ENCODE measurements at places on chromosomes 16 and 17.

DNA sequence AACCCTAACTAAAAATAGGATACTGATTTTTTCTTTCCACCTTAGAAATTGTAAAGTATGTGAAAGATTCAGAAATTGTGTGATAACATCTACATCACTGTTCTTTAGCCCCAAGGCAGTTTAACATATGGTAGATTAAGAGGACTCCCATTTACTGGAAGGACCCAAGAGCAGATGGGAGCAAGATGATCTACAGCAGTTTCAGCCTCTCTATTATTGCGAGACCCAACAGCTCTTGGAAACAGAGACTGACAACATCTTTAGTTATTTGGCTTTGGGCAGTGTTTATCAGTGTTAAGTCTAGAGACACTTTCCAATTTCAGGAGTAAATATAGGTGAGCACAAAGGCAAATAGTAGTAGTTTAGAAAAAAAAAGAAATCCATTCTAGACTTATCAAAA, 124.9 kb upstream of the CORO6 start:
- DNase-seq: no peak

DNA sequence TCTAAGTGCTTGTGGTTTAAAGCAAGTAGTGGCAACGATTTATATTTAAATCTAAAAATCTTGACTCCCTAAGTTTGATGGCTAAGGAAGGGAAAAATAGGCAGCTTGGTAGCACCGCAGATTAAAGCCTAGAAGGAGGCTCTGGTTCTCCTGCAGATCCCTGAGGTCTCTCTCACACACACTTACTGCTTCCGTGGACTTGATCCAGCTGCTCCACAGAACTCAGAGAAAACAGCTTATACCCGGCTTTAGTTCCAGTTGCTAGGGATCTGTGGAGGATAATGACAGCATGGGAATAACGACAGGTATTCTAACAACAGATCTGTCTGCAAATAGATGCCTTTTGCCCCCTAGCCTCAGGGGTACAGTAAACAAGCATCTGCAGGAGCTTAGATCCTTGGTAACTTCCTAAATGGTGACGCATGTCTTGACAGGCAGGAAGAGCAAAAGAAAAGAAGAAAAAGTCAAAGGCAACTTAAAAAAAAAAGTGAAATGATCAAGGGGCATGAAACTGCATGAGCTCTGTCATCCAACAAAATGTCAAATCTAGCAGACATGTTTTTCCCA, 4.5 kb downstream of the WIPI1 start:
- no peak for DNase-seq

DNA sequence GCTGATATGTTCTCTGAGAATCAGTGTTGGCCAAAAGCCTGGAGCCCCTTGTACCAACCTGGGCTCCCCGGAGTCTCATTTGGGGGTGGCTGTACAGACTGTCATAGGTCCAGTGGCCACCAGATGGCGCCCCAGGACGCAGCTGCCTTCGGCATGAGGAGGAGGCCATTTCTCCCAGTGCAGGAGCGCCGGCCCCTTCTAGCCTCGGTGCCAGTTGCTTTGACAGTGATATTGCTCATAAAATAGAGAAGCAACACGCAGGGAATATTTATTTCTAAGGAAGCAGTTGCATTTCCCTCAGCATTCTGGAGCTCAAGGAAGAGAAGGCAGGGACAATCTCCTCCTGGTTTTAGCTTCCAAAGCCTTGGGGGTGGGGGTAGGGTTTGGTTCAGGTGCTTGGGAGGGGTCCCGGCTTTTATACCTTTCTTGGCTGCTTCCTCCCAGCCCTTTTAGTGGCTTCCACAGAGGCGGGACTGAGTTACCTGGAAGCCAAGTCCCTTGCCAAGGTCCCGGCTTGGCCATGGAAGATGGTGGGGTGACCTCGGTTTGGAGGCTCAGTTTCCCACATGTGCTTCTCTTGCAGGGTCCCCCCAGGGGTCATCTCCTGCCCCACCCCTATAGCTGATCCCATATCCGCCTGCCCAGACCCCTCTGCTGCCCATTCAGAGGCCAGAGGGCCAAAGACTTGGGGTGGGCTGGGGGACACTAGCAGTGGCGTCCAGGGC, 117.8 kb upstream of the CDC42EP4 start:
- DNase-seq: peak; percentile 73

DNA sequence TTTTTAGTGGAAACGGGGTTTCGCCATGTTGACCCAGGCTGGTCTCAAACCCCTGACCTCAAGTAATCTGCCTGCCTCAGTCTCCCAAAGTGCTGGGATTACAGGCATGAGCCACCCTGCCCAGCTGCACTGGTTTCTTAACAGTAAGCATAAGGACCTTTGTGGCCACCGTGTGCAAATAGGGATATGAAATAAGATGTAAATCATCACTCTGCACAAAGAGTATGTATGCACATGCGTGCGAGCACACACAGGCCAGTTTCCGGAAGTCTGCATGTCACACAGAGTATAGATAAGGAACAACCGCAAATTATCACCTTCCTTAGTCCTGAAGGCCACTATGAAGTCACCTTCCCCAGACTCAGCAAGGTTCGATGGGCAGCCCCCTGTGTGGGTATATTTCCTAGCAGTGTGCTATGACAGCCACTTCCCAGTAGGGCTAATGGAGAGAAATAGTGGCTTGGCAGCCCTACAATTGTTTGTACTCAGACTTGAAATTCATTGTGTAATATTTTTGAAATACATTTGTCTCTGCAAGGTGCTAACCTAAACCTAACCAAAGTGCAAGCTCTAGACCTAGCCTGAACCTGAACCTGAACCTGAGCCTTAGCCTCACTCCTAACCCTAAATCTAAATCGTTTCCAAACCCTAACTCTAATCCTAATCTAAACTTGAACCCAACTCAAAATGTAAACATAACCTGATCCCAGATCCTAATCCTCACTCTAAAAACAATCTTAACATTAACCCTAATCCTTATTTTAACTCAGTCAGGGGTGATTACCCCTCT, 48.4 kb upstream of the SKAP1 start:
- DNase-seq: no peak

DNA sequence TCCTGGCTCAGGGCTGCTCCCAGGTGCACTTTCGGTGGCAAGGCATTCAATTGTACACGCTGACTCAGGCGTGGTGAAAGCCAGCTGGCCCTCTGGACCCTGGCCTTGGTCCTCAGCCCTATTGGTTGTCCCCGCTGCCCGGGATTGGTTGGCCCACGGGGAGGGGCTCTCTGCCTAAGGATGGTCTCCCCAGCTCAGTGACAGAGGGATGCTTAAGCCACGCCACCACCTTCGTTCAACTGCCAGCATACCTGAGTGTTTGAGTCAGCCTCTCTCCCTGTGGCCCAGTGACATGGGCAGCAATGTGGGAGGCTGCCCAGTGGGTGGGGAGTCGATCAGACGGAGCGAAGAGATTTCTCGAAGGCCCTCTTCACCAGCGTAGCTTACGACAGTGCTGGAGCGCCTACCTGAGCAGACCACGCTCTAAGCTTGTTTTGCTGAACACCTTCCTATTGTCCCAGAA, 30.3 kb downstream of the IRF8 start:
- DNase-seq: no peak

GRCh38 chr17:72117535-72118334, 3.1 kb upstream of the SOX9 start:
- no peak for DNase-seq

- no peak for DNase-seq
Measured at GRCh38 chr17:44589316-44590071, 32.2 kb downstream of the FZD2 start.

- DNase-seq: no peak
Measured at GRCh38 chr17:28597606-28598383, 1.0 kb downstream of the SPAG5 start.

- no peak for DNase-seq
Measured at GRCh38 chr17:31251105-31251969, 45.7 kb downstream of the OMG start.

DNA sequence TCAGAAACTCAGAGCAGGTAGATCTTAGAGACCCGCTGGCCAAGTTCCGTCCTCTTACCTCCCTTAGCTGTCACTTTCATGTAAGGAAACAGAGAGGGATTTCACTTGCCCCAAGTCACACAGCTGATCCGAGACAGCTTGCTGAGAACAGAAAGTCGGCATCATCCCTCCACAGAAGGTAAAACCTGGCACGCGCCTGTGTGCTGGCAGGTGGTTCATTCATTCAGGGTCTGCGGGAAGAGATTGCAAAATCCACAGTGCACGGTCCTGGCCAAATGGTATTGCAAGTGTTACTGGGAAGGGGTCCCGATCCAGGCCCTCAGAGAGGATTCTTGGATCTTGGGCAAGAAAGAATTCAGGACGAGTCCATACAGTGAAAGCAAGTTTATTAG, 139.4 kb upstream of the RPH3AL start:
- DNase-seq: no peak

DNA sequence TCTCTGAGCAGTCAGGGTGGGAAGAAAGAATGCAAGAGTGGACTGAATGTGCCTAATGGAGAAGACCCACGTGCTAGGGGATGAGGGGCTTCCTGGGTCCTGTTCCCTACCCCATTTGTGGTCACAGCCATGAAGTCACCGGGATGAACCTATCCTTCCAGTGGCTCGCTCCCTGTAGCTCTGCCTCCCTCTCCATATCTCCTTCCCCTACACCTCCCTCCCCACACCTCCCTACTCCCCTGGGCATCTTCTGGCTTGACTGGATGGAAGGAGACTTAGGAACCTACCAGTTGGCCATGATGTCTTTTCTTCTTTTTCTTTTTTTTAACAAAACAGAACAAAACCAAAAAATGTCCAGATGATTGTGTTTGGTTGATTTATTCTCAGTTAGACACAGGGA, 14.1 kb downstream of the IGFBP4 start:
- DNase-seq: no peak

DNA sequence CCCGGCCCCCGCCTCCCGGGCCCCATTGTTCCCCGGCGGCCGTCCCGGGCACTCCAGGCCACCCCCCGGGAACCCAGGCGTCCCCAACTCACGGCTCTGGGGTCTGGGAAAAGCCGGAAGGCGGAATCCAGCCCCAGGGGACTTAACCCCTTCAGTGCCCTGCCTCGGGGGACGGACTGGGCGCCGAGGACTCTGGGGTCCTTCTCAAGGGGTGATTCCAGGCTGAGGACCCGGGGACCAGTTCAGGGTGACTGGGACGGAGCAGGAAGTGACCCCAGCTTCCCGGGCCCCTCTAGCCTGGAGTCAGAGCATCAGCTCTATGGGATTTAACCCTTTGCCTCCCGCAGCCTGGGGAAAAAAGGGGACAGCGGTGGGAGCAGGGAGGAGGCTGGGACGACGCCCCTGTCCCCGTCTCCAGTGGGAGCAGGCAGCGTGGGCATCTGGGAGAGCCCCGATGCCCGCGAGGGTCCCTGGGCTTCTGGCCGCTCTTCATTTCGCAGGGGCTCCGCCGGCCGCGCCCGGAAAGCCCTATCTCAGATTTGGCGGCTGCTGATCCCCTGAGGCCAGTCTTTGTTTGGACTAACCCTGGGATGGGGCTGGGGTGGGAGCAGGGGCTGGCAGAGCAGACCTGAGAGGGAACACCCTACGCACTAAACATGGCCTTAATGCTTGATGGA, at the start of gene ZNF629:
ZNF629 (minus strand) TSS at position 270 of the 677 bp plus-strand sequence. CDS start 2,723 bp downstream, outside the sequence.
- DNase-seq: peak; percentile 18

DNA sequence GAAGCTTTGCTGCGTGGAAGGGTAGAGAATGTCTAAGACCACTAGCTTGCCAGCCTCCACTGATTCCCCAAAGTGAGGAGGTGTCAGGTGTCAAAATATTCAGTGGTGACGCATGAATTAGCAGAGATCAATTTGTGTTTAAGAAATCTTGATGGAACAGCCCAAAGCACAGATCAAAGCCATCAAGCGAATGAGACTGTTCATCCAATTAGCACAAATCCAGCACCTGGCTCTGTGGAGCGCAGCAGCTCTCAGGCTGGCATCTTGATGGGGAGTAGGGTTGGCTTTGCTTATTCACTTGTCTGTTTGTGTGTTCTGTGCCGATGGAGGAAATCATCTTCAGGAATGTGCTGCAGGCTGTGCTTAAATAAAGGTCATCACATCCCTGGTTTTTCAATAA, 456.8 kb upstream of the CCL2 start:
- DNase-seq: no peak

GRCh38 chr16:84950906-84951305, 60.4 kb downstream of the ZDHHC7 start:
- DNase-seq: no peak

GRCh38 chr16:55628306-55628968, 27.4 kb upstream of the SLC6A2 start:
- DNase-seq: no peak

GRCh38 chr17:45383003-45383402, 49.7 kb downstream of the ARHGAP27 start:
- DNase-seq: no peak

GRCh38 chr17:34781571-34782108, 179.6 kb downstream of the CCT6B start:
- DNase-seq: no peak

- DNase-seq: no peak
Measured at GRCh38 chr16:64011650-64012049, 1110.2 kb downstream of the CDH11 start.

DNA sequence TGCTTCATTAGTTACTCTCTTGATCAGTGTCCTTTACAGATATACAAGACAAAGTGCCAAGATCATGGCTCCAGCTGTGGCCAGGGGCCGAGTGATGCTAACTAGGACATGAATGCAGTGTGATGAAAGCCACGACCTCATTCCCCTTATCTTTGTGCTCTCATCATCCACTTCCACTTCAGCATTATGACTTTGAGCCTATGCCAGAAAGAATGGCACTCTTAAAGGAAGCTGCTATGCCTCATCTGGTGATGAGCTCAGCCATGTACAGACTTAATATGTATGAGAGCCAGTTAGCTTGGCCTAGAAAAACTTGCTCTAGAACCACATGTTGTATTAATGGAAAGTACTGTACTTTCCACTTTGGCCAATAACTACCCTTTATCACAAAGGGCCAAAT, 179.1 kb downstream of the TOX3 start:
- no peak for DNase-seq

DNA sequence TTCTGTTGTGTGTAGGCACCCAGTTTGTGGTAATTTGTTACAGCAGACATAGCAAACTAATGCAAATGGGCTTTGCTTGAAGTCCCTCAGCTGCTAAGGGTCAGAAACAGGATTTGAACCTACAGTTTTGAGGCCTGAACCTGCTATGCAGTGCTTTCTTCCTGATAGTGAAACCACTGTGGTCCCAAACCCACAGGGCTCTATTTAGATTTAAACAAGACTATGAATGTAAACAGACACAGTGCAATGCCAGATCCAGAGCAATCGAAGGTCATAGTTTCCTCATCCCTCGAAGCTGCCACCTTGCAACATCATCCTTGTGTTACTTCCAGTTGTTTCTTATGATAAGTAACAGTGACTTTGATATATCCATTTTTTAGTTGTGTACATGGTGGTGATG, 630.2 kb downstream of the WWOX start:
- no peak for DNase-seq

GRCh38 chr17:7835814-7836595, 2.0 kb downstream of the KDM6B start:
- DNase-seq: peak; percentile 29

DNA sequence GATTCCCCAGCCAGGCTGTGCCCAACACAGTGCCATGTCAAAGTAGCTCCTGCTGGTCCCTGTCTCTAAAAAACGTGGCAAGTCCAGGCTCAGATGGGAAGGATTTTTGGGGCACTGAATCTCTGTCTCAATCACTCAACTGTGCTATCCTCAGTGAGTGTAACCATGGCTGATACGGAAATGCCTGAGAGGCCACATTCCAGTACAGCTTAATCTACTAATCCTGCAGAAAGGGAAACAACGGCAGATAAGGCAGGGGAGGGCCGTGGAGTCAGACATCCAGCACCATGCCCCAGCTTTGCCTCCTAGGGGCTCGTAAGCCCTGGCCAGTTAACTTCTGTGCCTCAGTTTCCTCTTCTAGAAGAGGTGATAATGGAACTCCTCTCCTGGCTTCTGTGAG, 251.7 kb downstream of the CPPED1 start:
- DNase-seq: no peak
